Activated naive CD4-positive, alpha-beta T cell (primary cell): ENCODE measurements at places on chromosomes 6 and 20.

GRCh38 chr20:62739581-62740285 is 31.1 kb downstream of the NTSR1 start:
- peak; percentile 28 for DNase-seq

GRCh38 chr6:18412644-18413043 is 25.5 kb downstream of the RNF144B start:
- DNase-seq, result no peak

DNA sequence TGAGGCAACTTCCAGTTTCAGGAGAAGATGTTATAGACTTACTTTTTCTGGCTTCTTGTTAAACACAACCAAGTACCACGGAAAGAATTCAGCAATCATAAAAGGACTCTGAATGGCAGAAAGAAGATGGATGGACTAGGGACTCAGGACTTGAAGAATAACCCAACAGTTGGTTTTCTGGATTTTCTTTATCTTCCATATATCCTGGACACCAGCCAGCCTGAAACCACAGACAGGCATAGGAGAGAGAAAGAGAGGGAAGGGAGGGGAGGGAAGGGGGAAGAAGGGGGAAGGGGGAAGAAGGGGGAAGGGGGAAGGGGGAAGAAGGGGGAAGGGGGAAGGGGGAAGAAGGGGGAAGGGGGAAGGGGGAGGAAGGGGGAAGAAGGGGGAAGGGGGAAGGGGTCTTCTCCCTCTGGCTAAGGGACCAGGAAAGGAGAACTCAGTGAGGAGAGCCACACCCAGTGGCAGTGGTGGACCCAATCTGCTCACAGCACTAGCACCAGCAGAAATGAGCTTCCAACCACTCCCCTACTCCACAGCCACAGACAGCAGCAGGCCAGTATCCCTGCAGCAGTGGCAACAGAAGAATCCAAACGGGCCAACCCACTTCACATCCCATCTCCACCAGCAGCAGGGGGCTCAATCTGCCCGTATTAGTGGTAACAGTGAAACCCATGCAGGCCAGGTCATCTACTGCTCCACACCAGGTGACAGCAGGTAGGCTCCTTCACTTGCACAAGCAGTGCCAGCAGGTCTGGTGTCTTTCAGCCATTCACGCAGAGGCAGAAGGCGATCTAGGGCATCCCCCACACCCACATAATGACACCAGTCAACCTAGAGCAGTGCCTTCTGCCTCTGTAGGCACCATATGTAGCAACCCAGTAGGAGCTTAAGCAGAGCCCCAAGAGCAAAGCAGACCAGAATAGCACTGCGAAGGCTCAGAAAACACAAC is 78.6 kb downstream of the TRMT6 start:
- no peak for DNase-seq

DNA sequence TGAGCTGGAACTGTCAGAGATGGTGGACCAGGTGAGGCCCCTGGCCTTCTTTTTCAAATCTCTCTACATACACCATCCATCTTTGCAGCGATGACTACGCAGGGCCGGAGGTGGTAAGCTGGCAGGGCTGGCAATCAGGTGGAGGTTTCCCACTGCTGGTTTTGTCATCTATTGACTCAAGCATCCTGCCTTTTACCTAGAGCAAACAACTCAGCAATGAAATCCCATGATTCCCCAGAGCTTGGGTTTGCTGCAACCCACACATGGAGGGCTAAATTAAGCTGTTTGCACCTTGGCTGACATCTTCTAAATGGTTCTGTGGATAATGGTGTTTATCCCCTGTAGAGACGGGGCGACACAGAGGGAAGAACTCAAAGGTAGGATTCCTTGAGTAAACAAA is 170.2 kb downstream of the SCP2D1 start:
- DNase-seq, result no peak
